ENCODE measurements at places on chromosomes 1 and 21.
A peak's percentile ranks its signal among the peaks of the same experiment; 100 is the strongest.

GRCh38 chr1:115456441-115456961 lies 118.5 kb upstream of the NGF start:
- DNase-seq = peak; percentile 51

DNA sequence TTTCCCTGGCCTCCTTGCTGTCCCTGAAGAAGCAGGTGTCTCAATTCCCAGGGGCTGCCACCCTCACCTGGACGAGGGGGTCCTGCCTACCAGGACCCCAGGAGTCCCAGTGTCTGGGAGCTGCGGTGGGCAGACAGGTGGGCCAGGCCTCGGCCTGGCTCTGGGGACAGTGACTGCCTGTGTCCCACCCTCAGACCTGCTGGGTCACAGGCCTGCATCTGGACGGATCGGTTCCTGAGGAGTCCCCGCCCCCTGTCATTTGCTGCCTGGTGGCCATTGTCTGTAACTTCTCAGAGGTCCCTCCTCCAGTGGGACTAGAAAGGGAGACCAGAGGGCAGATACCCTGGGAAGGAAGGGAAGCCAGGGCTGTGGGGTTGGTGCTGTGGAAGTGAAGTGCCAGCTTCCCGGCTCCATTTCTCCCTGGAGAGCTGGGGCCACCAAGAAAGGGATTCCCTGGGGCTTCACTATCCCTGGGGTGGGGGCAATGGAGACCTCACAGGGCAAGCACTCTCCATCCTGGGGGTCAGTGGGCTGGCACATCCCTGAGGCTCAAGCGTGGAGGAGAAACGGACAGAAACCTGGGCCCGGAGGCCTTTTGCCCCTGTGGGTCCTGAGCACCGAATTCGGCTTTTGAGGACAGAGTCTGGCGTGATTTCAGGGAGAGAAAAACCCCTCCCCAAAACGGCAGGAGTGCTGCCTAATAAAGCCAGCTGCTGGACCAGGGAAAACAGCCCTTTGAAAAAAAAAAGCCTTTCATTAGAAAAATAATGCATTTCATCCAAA lies 157.3 kb downstream of the PEX14 start:
- DNase-seq = peak; percentile 16

DNA sequence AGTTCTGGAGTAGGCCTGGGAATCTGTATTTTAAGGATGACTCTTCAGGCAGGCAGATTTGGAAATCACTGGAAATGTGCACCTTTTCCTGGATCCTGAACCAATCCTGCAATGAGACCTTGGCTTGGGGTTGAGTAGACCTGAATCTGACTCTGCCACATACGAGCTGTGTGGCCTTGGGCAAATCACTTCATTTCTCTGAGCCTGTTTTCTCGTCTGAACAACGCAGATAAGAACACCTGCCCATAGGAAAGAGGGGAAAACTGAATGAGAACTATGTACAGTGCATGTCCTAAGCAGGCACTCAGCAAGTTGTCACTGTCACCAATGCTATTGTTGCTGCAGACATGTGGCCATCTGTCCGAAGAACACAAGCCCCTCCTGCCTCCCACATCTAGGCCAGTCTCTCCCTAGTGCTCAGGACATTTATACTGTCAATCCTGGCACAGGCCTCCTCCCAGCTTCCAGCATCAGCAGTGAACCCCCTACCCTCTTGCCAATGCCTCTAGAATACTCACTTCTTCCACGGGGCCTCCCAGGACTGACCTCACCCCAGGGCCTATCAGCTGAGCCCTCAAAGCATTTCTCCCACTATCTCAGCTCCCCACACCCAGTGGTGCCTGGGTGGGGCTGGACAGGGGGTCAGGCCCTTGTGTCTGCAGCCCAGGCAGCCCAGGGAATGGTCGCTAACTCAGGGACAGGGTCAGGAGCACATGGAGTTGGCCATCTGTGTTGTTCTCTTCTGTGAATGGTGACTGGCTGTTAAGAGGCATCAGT lies 88.8 kb upstream of the ZBTB40 start:
- no peak for DNase-seq

- DNase-seq = no peak
Observed at GRCh38 chr1:203481196-203481595, 5.6 kb downstream of the PRELP start.

DNA sequence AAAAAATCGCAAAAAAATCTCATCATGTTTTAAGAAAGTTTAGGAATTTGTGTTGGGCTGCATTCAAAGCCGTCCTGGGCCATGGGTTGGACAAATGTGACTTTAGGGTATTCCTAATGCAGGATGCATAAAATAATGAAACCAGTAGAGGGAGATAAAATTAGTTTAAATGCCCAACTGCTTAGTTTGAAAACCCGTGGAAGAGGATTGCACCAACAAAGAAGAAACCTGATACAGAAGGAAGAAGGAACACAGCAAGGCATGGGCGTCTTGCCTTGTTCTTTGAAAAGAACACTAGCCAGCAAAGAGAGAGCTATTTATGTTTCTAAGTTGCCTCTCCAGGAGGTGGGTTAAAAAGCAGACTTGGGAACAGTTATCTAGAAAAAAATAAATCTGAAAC lies 37.9 kb downstream of the WDR3 start:
- peak; percentile 31 for DNase-seq

- DNase-seq = peak; percentile 59
Observed at GRCh38 chr1:41802532-41803501, 115.9 kb downstream of the HIVEP3 start.

DNA sequence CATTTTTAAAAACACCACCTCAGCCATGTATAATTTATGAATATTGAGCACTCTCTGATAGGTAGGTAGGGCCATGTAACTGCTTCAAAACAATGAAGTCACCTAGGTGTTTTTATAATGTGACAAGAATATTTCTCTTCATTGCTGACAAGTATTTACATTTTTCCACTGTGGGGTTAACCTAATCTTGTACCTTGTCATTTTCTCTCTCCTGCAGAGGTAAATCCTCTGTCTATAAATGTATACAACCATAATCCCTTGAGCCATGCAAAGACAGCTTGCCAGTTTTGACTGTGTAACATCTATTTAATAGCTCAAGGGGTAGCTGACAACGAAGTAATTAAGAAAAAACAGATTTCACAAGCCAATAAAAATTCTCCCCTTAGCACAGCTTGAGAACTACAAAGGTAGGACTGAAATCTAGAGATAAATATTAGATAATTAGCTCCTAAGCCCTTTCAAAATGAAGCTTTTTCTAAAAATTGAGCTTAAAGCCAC lies 137.6 kb upstream of the POGK start:
- DNase-seq = no peak

- no peak for DNase-seq
Observed at GRCh38 chr21:41805038-41805437, 38.2 kb upstream of the RIPK4 start.

GRCh38 chr1:38046333-38046883 lies at the start of gene POU3F1:
TSS of gene POU3F1 (minus strand) at chr1:38046793. CDS start at chr1:38046743, 50 bp downstream.
- DNase-seq = no peak

DNA sequence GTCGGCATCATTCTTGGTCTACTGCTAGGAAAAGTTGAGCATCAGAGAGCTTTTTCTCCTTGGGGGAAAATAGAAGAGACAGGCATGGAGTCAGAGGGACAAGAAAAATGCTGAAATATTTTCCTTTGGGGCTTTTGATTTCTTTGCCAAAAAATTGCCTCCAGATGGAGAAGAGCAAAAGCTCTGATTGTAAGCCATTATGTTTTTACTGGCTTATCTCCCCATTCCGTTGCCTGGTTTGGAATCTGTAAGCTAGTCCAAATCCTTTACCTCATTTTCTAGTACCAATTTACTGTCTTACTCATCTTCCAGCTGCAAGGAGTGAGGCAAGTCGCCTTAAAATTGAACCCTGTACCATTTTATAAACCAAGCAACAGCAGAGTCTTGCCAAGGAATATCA lies 23.3 kb upstream of the NBL1 start:
- no peak for DNase-seq

DNA sequence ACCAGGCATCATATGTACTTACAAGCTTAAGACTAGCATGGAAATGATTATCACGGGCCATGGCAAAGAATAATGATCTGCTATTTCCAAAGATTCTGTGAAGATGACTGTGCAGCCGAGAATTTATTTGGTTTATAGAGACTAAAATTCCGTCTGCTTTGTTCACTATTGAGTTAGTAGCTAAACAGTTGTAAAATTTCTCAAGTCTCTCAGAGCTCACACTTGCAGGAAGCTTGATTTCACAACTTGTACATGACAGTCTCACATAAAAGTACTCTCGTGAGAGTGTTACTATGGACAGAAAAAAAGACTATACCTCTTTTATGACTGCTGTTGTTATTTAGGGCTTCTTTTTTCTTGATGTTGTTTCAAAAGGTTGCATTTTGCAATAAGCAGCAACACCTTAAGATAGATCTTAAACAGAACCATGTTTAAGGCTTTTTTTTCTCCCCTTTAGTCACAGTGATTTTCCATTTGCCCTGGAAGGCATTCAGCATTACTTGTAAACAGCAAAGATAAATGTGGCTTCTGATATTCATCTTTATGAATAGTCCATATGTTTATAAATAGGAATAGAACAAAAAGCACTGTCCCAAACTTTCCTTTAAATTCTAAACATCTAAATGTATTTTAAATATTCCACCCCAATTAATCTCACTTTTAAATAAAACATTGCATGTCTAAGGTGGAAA lies 24.8 kb downstream of the ST6GALNAC5 start:
- DNase-seq = no peak

DNA sequence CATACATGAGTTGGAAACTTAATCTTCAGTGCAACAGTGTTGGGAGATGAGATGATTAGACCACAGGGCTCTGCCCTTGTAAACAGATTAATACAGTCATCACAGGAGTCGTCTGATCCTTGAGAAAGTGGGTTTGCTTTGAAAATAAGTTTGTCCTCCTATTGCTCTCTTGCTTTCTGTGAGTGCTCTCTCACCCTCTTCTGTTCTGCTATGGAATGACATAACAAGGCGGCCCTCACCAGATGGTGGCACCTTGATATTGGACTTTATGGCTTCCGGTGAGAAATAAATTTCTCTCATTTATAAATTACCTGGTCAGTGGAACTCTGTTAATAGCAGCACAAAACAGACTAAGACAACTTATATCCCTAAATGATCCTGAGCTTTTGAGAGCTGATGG lies 353.6 kb downstream of the BRINP3 start:
- DNase-seq = no peak

DNA sequence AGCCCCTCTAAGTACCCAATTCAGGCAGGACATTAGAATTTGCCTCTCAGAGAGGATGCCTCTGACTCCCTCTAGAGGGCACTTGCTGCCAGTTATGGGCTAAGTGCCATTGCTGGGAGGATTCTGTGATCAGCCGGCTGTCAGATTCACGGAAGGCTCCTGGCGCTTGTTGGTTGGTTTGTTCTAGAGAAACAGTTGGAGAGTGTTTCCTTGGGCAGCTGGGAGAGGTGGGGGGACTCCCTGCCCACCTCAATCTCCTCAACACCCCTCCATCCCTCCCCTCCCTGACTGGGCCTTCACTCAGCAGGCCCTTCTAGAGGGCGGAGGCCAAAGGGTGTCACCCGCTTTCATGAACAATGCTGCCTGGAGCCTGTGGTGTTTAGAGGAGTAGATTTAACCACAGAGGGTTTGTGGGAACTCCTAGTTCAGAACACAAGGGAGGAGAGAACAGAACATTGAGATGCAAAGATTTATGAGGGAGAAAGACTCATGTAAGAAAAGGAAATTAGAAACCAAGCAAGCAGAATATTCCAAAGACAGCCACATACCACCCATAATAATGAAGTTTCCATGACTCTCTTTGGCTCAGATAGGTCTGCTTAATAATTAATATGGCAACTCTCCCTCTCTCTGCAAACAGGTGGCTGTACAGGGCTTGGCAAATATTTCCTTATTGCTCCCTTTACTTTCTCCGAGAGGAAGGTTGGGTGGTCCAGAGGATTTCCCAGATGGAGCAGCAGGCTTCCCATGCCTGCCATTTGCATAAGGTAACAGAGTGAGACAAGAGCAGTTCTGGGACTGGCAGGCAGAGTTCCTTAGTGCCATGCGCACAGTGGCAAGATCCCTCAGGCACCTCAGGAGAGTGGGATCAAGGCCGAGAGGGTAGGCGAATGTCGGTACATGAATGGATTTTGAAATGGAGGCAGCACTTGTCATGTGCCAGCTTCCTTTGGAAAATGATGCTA lies 30.0 kb upstream of the ACP6 start:
- DNase-seq = peak; percentile 64

Data from right hindlimb (tissue), 1 donor.